Esophagus mucosa (tissue), 1 donor: ENCODE measurements at places on chromosomes 12 and 14.
A peak's percentile ranks its signal among the peaks of the same experiment; 100 is the strongest.

- no peak for ATAC-seq
These were observed 23.7 kb downstream of the GYS2 start for GRCh38 chr12:21580748-21581516.

DNA sequence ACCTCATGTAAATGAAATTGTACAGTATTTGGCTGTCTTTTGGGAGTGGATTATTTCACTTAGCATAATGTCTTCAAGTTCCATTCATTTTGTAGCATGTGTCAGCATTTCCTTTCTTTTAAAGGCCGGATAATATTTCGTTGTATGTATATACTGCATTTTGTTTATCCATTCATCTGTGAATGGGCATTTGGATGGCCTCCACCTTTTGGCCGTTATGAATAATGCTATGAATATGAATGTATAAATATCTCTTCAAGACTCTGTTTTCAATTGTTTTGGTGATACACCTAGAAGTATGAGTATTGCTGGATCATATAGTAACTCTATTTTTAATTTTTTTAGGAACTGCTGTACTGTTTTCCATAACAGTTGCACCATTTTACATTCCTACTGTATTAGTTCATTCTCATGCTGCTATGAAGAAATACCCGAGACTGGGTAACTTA is 164.9 kb downstream of the DYRK2 start:
- ATAC-seq: no peak

- ATAC-seq: no peak
These were observed 27.0 kb upstream of the TMEM260 start for GRCh38 chr14:56552615-56553014.

GRCh38 chr14:92503756-92504491 is 9.7 kb upstream of the RIN3 start:
- peak; percentile 82 for ATAC-seq

- ATAC-seq: no peak
These were observed 46.7 kb upstream of the FICD start for GRCh38 chr12:108468196-108468968.

DNA sequence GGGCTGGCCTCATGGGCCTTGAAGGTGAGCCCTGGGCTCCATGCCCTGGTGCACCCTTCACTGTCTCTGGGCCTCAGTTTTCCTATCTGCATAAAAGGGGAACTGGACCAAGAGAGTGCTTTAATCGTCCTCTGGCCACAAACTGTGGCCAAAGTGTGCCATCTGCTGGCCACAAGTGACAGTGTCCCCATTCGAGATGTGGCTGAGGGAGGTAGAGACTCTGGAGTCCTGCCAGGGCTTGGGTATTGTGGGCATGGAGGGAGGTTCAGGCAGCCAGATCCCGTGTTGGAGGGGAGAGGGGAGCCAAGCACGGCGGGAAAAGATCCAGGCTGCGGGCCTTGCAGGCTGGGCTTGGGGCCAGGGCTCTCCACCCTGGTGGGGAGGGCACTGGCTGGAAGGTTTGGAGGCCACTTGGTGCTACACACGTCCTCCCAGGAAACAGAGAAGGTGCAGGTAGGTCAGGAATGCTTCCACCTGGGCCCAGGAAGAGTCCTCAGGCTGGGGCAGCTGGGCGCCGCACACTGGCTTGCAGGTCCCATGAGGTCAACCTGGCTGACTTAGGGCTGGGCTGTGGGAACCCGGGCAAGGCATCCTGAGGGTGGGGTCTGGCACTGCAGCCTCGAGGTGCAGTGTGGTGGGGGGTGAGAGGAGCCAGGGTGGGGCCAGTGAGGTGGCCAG is 7.3 kb upstream of the KIF26A start:
- peak; percentile 58 for ATAC-seq

GRCh38 chr12:103677905-103678304 is 90.8 kb downstream of the STAB2 start:
- no peak for ATAC-seq

DNA sequence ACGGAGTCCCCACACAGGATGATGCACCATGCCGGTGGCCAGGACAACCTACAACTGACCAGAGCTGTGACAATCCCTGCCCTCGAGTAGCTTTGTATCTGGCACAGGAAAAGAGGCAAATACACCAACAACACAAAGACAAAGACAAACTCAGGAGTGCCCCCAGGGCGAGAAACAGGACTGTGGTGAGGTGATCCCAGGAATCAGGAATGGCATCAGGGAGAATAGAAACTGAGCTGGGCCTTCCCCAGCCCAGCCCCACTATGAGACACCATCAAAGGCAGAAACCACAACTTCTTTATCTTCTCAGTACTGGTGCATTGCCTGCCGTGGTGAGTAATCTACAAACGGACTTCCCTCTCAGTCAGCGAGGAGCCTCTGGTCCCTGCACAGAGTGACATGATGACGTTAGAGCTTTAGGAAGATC is 157.7 kb downstream of the TTC7B start:
- ATAC-seq: peak; percentile 37

GRCh38 chr14:21070610-21071224 is 613 bp downstream of the ARHGEF40 start:
- ATAC-seq: peak; percentile 7

DNA sequence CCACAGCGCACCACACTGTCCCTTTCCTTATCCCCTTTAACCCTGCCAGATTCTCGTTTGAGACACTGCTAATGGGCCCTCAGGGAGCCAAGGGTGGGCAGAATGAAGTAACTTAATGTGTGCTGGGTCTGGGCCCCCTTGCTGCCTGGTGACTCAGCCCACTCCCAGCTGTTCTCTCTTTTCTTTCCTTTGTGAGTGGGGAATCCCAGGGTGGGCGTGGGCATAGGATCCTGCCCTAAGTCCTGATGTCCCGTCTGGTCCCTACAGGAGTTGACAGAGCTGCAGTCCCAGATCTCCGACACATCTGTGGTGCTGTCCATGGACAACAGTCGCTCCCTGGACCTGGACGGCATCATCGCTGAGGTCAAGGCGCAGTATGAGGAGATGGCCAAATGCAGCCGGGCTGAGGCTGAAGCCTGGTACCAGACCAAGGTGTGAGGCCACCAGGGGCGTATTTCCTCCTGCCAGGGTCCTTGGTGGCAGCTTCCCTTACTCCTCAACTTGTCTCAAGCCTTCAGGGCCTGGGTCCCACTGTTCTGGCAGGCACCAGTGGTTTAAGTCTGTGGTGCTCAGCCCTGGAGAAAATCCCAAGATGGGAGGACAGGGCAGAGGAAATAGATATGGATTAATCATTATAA is 8.3 kb downstream of the KRT7 start:
- ATAC-seq: no peak
